NCI-H1417 treated with DMSO at 0.1 percent for 48 hours (cell line): ENCODE measurements at places on chromosomes 1 and 21.

- no peak for DNase-seq
These were observed 13.1 kb upstream of the LPGAT1 start for GRCh38 chr1:211843507-211844298.

DNA sequence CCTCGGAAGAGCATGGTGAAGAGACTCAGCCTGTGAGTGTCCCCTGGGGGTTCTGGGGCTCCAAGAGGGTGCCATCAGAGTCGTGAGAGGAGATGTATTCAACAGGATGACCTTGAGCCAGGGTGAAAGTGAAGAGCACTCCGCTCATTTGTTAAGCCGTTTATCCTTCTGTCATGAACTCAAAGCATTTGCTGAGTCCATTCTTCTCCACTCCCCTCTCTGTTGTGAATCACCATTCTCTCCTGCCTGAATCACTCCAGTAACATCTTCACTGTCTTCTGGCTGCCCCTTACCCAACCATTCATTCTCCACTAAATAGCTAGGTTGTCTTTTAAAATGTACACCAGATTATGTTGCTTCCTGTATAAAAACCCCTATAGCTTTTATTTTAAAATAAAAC is 102.2 kb downstream of the RGL1 start:
- DNase-seq: no peak

- no peak for DNase-seq
These were observed 147.3 kb downstream of the UCK2 start for GRCh38 chr1:165974598-165975131.

- DNase-seq: no peak
These were observed 43.5 kb downstream of the OPRD1 start for GRCh38 chr1:28855469-28855951.

- no peak for DNase-seq
These were observed 2.8 kb upstream of the ENAH start for GRCh38 chr1:225655509-225656258.

DNA sequence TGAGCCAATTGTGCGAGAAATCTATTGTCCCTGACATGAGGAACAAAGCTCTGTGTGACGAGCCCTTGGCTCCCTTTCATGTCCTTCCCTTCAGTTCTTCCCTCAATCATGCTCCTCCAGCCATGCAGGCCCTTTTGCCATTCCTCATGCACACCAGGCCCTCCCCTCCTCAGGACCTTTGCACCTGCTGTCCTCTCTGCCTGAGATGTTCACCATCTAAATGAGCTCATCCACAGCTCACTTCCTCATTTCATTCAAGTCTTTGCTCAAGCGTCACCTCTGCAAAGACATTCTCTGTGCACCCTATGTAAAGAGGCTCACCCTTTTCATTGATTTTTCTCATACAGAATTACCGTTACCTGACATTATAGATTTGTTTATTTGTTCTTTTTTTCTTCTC is 43.7 kb downstream of the C8B start:
- DNase-seq: no peak

GRCh38 chr1:164092603-164093353 is 466.2 kb upstream of the PBX1 start:
- DNase-seq: no peak

DNA sequence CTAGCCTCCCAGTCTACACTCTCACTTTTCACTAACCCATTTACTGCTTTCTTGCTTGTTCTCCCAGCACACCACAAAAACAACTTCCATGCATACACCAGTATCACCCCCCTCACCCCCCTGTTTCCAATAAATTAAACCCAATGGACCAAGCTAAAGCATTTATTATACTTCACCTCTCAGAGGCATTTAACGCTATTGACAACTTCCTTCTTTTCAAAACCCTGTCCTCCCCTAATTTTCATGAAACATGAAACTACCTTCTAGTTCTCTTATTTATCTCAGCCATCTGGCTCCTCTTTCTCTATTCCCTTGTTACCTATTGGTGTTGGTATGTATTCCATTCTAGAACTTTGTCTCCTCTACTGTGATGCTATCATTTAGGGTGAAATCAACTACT is 32.3 kb downstream of the PTPRC start:
- no peak for DNase-seq

DNA sequence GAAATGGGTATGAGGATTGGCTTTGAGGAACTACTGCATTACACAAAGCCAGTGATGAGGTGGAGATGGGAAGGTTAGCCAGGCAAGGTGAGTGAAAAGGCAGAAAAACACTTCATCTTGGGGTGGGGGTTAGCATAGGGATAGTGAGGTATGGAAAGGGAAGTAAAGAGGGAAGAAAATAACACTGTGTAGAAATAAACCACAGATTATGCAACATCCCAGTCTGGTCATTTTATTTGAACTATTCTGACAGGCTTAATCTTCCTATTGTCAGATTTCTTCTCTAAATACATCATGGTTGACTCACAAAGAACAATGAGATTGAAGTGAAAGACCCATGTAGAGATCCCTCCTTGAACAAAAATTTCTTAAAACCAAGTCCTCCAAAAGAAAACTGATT is 640.2 kb downstream of the PTPRC start:
- no peak for DNase-seq
